Esophagus muscularis mucosa (tissue), 4 donors: ENCODE measurements at places on chromosomes 3 and 15. TPM values are rescaled to one million over a fixed set of nuclear protein-coding genes. Genes with fewer than 3 reads are reported as not detected.

Gene SLC6A1
- total RNA-seq = 0.34 TPM

Gene PLSCR2
- total RNA-seq = 0.69 TPM

Gene PLA2G4F
- total RNA-seq = not detected

Gene NRROS
- total RNA-seq = 6.2 TPM

Gene PLA1A
- total RNA-seq = 1.8 TPM

Gene MUC4
- not detected for total RNA-seq

Gene PLIN1
- total RNA-seq = 5.8 TPM

Gene MORC1
- not detected for total RNA-seq

Gene MANF
- total RNA-seq = 26.4 TPM
